ENCODE measurements at places on chromosomes 12 and 14. TPM values are rescaled to one million over a fixed set of nuclear protein-coding genes. Genes with fewer than 3 reads are reported as not detected.

The TRHDE gene
- total RNA-seq: 0.22 TPM

DNA sequence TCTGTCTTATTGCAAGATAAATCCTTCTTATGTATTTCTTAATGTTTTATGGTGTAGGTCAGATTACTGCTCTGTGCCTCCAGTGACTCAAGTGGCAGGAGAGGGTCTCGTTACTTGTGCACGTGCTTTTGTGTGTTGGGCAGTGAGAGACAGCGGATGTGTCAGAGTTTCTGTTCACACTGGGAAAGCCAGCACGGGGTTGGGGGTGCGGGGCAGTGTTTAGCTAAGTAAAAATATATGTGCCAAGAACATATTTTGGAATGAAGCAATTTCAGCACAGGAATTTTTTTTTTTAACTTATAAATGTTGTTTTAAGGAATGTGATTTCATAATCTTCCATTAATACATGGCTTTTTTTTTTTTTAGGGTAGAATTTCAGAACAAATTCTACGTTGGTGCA lies 4.5 kb upstream of the DNAH10 start:
- peaks cover 15% of the 10 kb centered on the region for H3K27me3 ChIP-seq
- peaks cover 3% of the 10 kb centered on the region for H3K36me3 ChIP-seq
- no peak for DNase-seq
- H3K4me3 ChIP-seq: no peak overlapping the region
- peaks cover 5% of the 10 kb centered on the region for H3K4me1 ChIP-seq

GRCh38 chr12:93502802-93503623 lies 35.7 kb downstream of the MRPL42 start:
- H3K27me3 ChIP-seq: no peaks in the 10 kb centered on the region
- no peak overlapping the region for H3K27ac ChIP-seq
- H3K4me3 ChIP-seq: no peak overlapping the region

DNA sequence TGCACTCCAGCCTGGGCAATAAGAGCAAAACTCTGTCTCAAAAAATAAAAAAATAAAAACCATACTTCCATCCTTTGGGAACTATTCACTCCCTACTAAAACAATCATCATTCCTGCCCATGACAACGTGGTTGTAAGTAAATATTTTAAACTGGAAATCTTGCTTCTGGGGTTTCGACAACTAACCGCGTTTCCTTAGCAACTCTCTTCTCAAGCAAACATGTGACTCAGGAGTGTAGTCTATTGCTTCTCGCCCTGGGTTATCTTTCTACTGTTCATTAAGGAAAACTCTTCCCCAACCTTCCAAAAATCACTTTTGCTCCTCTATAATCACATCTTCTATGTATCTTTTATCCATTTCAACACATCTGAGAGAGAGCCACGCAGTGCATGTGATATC lies 21.8 kb downstream of the APPL2 start:
- peaks cover 4% of the 10 kb centered on the region for H3K4me1 ChIP-seq
- peaks cover 11% of the 10 kb centered on the region for H3K36me3 ChIP-seq
- no peaks in the 10 kb centered on the region for H3K27me3 ChIP-seq

- H3K27me3 ChIP-seq: peaks cover 5% of the 10 kb centered on the region
- DNase-seq: peak; percentile 83
- peaks cover 13% of the 10 kb centered on the region for H3K4me1 ChIP-seq
- H3K4me3 ChIP-seq: peak overlapping the region; percentile 99
- H3K27ac ChIP-seq: peak overlapping the region; percentile 87
Measured at GRCh38 chr12:67068761-67069450, 200.3 kb upstream of the CAND1 start.

DNA sequence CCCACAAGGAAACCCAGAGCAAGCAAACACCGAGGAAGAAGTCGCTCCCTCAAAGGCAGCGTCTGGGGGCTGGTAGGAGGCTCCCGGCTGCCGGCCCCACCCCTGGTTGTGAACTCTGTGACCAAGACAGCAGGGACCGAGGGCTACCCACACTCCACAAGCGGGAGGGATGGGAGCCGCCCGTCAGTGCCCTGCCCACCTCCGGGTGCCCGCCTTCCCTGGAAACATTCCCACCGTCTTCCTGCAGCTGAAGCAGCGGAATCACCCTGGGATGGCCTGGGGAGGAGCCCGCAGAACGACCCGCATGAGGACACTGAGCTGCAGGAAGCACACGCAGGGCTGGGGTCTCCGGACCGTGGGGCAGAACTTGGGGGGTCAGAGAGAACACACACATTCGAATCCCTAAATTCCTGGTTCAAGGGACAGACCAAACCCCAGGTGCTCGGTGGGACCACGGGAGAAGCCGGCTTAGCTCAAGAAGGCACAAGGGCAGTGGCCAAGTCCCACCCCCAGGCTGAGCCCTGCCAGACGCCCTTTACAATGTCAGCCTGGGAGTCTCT lies 33.5 kb upstream of the C14orf180 start:
- DNase-seq: no peak
- no peak overlapping the region for H3K4me3 ChIP-seq
- no peaks in the 10 kb centered on the region for H3K4me1 ChIP-seq
- H3K27ac ChIP-seq: no peak overlapping the region

DNA sequence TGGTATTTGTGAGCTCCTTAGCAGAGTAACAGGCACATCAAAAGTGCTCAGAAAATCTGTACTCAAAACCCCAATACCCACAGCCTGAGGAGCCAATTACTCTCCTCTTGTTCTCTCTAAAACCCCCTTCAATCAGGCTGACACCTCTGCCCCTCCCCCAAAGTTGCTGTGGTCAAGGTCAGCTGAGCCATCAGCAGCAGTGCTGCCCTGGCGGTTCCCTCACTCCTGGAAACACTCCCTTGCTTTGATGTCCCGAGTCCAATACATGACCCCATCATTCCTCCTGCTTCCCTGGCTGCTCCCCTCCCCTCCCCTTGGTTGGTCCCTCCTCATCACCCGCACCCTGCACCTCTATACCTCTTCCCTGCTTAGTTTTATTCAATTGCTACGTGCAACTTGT lies 57.2 kb upstream of the C14orf132 start:
- H3K4me1 ChIP-seq: peaks cover 18% of the 10 kb centered on the region
- H3K36me3 ChIP-seq: no peaks in the 10 kb centered on the region
- no peak overlapping the region for H3K4me3 ChIP-seq
- H3K27ac ChIP-seq: no peak overlapping the region
- no peak for DNase-seq

- H3K4me3 ChIP-seq: no peak overlapping the region
- DNase-seq: no peak
- no peaks in the 10 kb centered on the region for H3K27me3 ChIP-seq
- no peak overlapping the region for H3K27ac ChIP-seq
- H3K4me1 ChIP-seq: no peaks in the 10 kb centered on the region
Measured at GRCh38 chr12:106801167-106801708, 26.8 kb downstream of the RIC8B start.

GRCh38 chr14:100589071-100589759 lies 2.0 kb upstream of the BEGAIN start:
- H3K4me3 ChIP-seq: no peak overlapping the region
- H3K4me1 ChIP-seq: peaks cover 11% of the 10 kb centered on the region
- peaks cover 36% of the 10 kb centered on the region for H3K27me3 ChIP-seq
- no peaks in the 10 kb centered on the region for H3K36me3 ChIP-seq
- H3K27ac ChIP-seq: no peak overlapping the region

DNA sequence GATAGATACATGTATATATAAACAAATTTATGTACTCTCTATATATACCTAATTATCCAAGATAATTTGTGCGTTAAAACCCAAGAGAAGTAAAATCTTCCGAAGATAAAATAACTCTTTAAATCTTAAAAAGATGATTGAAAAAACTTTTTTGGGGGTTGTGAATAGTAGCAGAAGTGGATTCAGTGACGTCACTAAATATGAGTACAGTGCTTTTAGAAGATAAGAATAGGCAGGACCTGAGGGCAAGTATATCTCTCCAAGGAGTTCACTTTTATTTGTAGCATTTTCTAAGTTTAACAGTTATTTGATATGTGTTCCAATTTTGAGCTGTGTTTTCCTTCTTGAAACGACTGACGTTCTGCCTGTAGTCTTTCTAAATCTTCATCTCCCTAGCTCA lies 319.8 kb downstream of the PPFIA2 start:
- H3K4me1 ChIP-seq: no peaks in the 10 kb centered on the region
- DNase-seq: no peak
- H3K27me3 ChIP-seq: no peaks in the 10 kb centered on the region
- H3K36me3 ChIP-seq: no peaks in the 10 kb centered on the region
- no peak overlapping the region for H3K4me3 ChIP-seq

GRCh38 chr12:52285172-52285745 lies 6.1 kb downstream of the KRT81 start:
- no peaks in the 10 kb centered on the region for H3K36me3 ChIP-seq
- no peaks in the 10 kb centered on the region for H3K4me1 ChIP-seq
- no peak for DNase-seq
- H3K27ac ChIP-seq: no peak overlapping the region
- no peaks in the 10 kb centered on the region for H3K27me3 ChIP-seq
- H3K4me3 ChIP-seq: no peak overlapping the region

The INSM2 gene
- total RNA-seq: not detected

Data from neural progenitor cell (in vitro differentiated cells).